ENCODE measurements at places on chromosomes 16 and 17. TPM values are rescaled to one million over a fixed set of nuclear protein-coding genes. Genes with fewer than 3 reads are reported as not detected.

DNA sequence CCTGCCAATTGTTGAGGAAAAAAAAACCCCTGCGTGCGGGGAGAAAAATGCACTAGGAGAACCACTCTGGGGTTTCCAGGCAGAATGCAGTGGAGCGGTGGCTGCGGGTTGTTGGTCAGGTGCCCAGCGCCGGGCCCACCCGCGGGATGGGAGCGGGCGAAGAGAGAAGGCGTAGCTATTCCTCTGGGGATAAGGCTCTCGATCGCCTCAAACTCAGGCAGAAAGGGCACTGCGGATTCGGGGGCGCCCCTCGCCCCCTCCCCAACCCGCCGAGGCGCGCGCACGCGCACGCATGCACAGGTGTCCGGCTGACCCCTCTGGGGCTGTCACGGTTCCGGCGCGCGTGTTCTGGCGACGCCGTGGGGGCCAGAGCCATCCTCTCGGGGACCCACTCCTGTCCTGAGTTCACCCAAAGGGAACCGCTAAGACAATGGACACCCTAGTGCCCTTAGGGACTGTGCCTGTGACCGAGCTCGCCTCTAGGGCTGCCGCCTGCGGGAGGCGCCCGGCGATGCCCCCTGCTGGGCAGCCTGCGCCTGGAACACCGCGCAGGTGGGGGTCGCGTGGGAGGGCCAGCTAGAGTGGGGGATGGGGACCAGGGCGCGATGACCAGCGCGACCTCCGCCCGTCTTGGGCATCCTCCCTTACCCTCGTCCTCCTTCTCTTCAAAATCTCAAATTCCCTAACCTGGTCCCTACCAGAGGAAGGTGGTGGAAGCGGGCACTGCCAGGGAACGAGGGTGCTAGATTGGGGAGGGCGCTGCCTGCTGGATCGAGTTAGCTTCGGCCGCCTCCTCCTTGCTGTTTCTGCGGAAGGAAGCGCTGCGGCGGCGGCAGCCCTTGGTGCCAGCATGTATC lies 14.4 kb upstream of the CBX8 start:
- no peak overlapping the region for H3K4me3 ChIP-seq
- H3K4me1 ChIP-seq, result peaks cover 36% of the 10 kb centered on the region
- no peak for DNase-seq

DNA sequence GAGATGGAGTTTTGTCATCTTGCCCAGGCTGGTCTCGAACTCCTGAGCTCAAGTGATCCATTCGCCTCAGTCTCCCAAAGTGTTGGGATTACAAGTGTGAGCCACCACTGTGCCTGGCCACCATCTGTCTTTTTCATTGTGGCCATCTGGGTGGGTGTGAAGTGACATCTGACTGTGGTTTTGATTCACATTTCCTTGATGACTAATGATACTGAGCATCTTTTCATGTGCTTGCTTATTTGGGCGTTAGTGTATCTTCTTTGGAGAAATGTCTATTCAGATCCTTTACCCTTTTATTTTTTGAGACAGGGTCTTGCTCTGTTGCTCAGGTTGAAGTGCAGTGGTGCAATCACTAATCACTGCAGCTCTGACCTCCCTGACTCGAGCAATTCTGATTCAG lies 53.9 kb upstream of the ERN1 start:
- no peak overlapping the region for H3K4me3 ChIP-seq
- H3K27ac ChIP-seq, result peak overlapping the region; percentile 31
- H3K4me1 ChIP-seq, result peaks cover 54% of the 10 kb centered on the region
- DNase-seq, result no peak

DNA sequence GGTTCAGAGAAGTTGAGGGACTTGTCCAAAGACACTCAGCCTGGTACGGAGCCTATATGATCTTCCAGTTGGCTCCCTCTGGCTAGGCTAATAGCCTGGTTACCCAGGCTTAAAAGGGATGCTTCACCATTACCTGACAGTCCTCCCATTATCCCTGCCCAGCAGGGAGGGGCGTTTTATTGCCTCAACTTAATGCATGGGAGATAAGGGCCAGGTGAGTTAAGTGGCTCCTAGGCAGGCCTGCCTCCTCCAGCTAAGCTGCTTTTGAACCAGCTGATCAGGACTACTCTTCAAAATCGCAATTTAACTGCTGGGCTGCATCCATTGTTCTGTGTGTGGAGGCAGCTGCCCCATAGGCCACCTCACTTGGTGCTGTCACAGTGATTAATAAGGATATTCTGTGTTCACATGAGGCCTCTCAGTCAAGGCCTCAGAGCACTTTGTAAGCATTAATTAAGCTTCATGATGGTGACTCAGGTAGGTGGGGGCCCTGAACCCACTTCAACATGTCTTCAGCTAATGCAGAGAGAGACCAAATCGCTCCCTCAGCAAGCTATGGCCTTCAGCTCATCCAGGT lies 27.9 kb downstream of the SMPD3 start:
- H3K4me3 ChIP-seq, result no peak overlapping the region
- H3K27ac ChIP-seq, result no peak overlapping the region
- peaks cover 21% of the 10 kb centered on the region for H3K4me1 ChIP-seq
- no peak for DNase-seq
- H3K27me3 ChIP-seq, result no peaks in the 10 kb centered on the region

GRCh38 chr16:82195917-82196494 lies 26.0 kb upstream of the MPHOSPH6 start:
- DNase-seq, result no peak
- H3K36me3 ChIP-seq, result no peaks in the 10 kb centered on the region
- H3K4me3 ChIP-seq, result no peak overlapping the region
- H3K27ac ChIP-seq, result peak overlapping the region; percentile 53

Gene CNOT1
- 166 TPM for total RNA-seq

Gene GPR179
- 0.50 TPM for total RNA-seq

- H3K36me3 ChIP-seq, result peaks cover 99% of the 10 kb centered on the region
- H3K27me3 ChIP-seq, result no peaks in the 10 kb centered on the region
- H3K4me1 ChIP-seq, result no peaks in the 10 kb centered on the region
- H3K27ac ChIP-seq, result no peak overlapping the region
- no peak for DNase-seq
These were observed 16.8 kb downstream of the SMCR8 start for GRCh38 chr17:18331879-18332278.

- H3K4me3 ChIP-seq, result no peak overlapping the region
- peaks cover 10% of the 10 kb centered on the region for H3K4me1 ChIP-seq
- H3K36me3 ChIP-seq, result no peaks in the 10 kb centered on the region
These were observed 185.6 kb downstream of the PRKCA start for GRCh38 chr17:66487981-66488468.

Gene STH
- not detected for total RNA-seq

GRCh38 chr17:50358177-50358576 lies 12.3 kb downstream of the XYLT2 start:
- H3K4me3 ChIP-seq, result no peak overlapping the region
- H3K27ac ChIP-seq, result no peak overlapping the region
- no peaks in the 10 kb centered on the region for H3K27me3 ChIP-seq
- H3K36me3 ChIP-seq, result peaks cover 76% of the 10 kb centered on the region
- no peak for DNase-seq

Gene TBC1D3G
- total RNA-seq, result not detected

Gene TMEM220
- total RNA-seq, result 6.9 TPM

GRCh38 chr16:85426806-85427205 lies 186.3 kb upstream of the GSE1 start:
- H3K4me1 ChIP-seq, result peaks cover 12% of the 10 kb centered on the region
- H3K36me3 ChIP-seq, result no peaks in the 10 kb centered on the region
- DNase-seq, result peak; percentile 17

Gene MAF
- 60.8 TPM for total RNA-seq

Gene HEATR9
- total RNA-seq, result 0.37 TPM

GRCh38 chr17:43679911-43680310 lies 18.2 kb upstream of the MEOX1 start:
- peaks cover 16% of the 10 kb centered on the region for H3K4me1 ChIP-seq
- no peak for DNase-seq

Gene GCGR
- total RNA-seq, result not detected

Gene MRC2
- total RNA-seq, result 151 TPM

- H3K36me3 ChIP-seq, result no peaks in the 10 kb centered on the region
- peak; percentile 85 for DNase-seq
- H3K27ac ChIP-seq, result no peak within 1 kb of the TSS
- H3K4me3 ChIP-seq, result no peak within 1 kb of the TSS
- peaks cover 50% of the 10 kb centered on the region for H3K27me3 ChIP-seq
These were observed at the start of gene CLDN6 for GRCh38 chr16:3017794-3018506. CLDN6 (minus strand) TSS chr16:3018183; CDS start chr16:3016021, 2,162 bp downstream.

GRCh38 chr17:9818760-9819159 lies 3.1 kb downstream of the GSG1L2 start:
- no peak overlapping the region for H3K27ac ChIP-seq
- no peaks in the 10 kb centered on the region for H3K4me1 ChIP-seq
- DNase-seq, result no peak
- no peak overlapping the region for H3K4me3 ChIP-seq
- H3K27me3 ChIP-seq, result no peaks in the 10 kb centered on the region

Gene CALB2
- 0.60 TPM for total RNA-seq

Gene KRTAP4-4
- not detected for total RNA-seq

Gene TBX2
- 119 TPM for total RNA-seq

GRCh38 chr17:59002126-59002525 lies 104.6 kb downstream of the TRIM37 start:
- H3K27ac ChIP-seq, result peak overlapping the region; percentile 71
- no peaks in the 10 kb centered on the region for H3K4me1 ChIP-seq
- no peak for DNase-seq
- H3K27me3 ChIP-seq, result no peaks in the 10 kb centered on the region
- no peaks in the 10 kb centered on the region for H3K36me3 ChIP-seq

Gene MCRIP1
- total RNA-seq, result 61.7 TPM

Gene PRDM7
- not detected for total RNA-seq

DNA sequence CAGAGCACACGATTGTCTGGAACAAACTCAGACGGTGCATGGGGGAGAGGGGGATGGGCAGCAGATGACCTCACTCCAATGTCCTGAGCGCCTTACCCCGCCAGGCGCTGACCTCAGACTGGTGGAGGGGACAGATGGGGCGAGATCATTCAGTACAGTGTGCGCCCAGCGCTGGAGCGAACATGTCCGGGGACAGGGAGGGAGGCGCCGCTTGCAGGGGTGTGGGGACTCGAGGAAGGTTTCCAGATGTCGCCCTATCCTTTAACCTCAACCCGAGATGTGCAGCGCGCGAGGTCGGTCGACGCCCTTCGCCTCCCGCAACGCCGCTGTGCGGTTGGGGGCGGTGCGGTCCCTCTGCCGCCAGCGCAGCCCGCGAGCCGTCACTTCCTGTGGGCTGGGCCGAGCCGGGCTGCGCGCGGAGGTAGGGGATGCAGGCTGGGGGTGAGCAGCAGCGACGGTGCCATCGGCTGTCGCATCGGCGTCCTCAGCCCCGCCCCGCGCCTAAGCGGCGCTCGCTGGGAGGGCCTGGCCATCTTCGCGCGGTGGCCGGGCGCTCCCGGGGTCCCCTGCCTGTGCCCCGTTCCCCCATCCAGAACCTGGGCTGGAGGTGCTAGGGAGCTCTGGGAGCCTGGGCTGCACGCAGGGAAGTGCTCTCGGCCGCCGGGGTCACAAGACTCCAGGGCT lies 5.3 kb upstream of the CDR2L start:
- H3K4me1 ChIP-seq, result peaks cover 28% of the 10 kb centered on the region
- peak overlapping the region; percentile 83 for H3K27ac ChIP-seq
- peaks cover 32% of the 10 kb centered on the region for H3K27me3 ChIP-seq
- peak; percentile 73 for DNase-seq
- peak overlapping the region; percentile 68 for H3K4me3 ChIP-seq

Gene TLCD3A
- total RNA-seq, result 18.1 TPM

DNA sequence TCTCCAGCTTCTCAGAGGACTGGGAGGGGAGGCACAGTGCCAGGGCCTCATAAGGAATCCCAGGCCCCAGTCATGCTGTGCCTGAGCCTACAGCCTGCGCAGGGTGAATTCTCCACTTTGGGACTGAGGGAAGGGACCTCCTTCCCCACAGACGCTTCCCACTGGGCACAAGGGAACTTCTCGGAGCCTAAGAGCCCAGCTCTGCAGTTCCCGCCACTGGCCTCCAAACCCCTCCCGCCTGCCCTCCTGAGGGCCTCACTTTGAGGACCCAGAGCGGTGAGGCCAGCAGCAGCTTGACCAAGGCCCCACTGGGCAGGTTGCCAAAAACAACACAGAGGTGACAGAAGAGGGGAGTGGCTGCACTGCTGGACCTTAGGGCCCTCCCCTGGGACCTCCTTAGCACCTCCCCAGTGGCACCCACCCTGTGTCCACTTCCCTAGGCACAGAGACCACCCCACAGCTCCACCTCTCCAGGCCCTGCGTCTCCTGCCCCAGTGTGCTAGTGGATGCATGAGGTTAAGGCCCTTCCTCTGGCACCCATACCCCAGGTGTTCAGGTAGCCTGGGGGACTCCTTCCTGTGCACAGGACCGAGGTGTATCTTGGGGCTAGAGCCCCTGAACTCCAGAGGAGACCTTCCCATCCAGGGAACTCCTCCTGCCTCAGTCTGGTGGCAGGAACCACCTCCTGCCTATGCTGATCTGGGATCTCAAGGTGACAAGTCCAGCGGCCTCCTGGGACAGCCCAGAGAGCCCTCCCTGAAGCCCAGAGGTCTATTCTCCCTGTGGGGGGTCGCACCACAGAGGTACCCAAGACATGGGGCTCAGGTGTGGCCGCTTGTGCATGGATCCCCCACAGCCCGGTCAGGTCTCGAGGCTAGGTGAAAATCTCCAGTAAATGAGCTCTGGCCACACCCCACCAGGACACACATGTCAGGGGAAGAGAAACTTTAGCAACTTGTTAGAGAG lies 3.4 kb downstream of the CASKIN2 start:
- H3K4me1 ChIP-seq, result peaks cover 13% of the 10 kb centered on the region
- peak; percentile 83 for DNase-seq
- peak overlapping the region; percentile 95 for H3K4me3 ChIP-seq
- H3K36me3 ChIP-seq, result no peaks in the 10 kb centered on the region
- H3K27ac ChIP-seq, result peak overlapping the region; percentile 75
- no peaks in the 10 kb centered on the region for H3K27me3 ChIP-seq

Gene PRR29
- total RNA-seq, result 1.0 TPM

DNA sequence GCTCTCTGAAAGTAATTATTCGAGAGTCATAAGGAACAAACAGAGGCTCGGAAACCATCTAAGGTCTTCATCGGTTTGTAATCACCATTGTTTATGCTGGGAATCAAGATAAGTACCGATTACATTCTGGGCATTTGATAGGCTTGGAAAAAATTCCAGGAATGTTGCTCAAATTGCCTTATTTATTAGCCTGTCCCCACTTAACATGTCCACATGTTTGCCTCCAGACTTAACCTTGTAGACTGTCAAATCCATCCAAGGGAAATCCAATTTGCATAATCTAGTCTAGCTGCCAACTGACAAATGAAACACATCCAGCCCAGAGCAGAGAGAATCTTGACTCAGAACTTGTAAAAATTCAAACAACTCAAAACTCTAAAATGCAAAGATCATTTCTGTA lies 51.3 kb upstream of the TMC5 start:
- no peak for DNase-seq
- H3K4me3 ChIP-seq, result no peak overlapping the region
- H3K27me3 ChIP-seq, result no peaks in the 10 kb centered on the region
- no peaks in the 10 kb centered on the region for H3K36me3 ChIP-seq

Gene KRT12
- total RNA-seq, result not detected

Gene ABCA8
- 23.7 TPM for total RNA-seq

Gene RNF112
- total RNA-seq, result 3.4 TPM

DNA sequence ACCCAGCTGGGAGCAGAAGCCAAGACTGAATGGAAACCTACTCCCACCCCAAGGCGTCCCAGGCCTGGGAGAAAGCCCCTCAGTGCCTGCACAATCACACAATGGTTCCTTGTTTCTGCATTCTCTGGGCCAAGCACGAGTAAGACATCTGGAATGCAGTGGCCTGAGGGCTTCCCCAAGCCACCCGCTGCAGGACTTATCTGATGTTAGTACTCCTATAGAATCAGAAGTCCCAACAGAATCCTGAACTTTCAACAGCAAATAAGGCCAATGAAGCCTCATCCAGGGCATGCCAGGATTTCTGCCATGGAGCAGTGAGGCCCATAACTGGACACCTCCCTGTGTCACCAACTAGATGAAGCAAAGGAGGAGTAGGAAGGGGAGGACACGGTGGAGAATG lies 28.6 kb downstream of the MYO18A start:
- H3K27me3 ChIP-seq, result no peaks in the 10 kb centered on the region
- no peak overlapping the region for H3K27ac ChIP-seq
- peaks cover 31% of the 10 kb centered on the region for H3K4me1 ChIP-seq
- H3K36me3 ChIP-seq, result no peaks in the 10 kb centered on the region
